ENCODE measurements at places on chromosomes 13 and 19.

DNA sequence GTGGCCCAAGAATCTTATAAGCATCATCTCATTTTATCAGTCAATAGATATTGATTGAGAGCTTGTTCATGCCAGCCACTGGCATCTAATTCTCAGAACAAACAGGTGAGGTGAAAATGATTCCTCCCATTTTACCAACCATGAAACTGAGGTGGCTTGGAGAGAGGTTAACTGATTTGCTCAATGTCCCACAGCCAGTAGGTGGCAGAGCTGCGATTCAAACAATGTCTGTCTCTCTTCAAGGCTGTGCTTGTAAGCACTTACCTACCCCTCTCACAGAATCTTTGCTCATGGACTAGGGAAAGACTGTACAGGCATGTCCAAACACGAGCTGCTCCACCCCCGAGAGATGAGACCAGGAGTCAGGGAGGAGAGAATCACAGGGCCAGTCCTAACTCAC, 21.5 kb upstream of the GSX1 start:
- no peak for DNase-seq

- DNase-seq = no peak
These were observed 8.7 kb downstream of the SIRT6 start for GRCh38 chr19:4173479-4174212.

- DNase-seq = no peak
These were observed 209.6 kb downstream of the ATP8A2 start for GRCh38 chr13:25581351-25581750.

DNA sequence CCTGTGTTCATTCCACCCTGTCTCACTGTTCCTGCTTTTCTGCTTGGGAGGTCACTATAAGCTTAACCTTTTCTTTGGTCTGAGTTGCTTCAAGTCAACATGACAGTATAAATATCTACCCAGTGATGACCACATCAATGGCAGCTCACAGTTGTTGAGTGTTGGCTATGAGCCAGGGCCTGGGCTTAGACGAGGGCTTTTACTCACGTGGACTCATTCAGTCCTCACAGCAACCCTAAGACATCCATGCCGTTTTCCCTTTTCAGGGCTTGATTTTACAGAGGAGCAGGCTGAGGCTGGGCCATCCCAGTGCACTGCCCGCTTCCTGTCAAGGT, 10.2 kb upstream of the CCDC97 start:
- DNase-seq = no peak

GRCh38 chr19:17469092-17469480, 1.2 kb upstream of the SLC27A1 start:
- no peak for DNase-seq

DNA sequence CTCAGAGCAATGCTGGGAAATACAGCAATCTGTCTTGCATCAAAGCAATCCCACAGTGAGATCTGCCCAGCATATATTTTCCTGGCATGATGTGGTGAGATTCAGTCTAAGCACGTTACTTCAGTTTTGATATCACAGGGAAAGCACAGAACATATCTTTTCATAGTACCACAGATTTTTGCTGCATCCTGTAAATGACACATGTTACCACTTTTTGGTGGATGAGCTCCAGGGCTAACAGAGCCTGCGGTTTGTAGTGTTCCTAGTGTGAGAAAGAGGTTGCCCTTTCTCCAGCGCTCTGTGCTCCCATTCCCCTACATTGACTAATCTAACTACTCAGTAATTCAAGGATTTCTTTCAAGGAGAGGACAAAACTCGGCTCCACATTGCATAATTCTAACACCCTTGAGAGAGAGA, 409.0 kb downstream of the GPC6 start:
- DNase-seq = no peak

GRCh38 chr13:91313103-91313502, 34.4 kb upstream of the MIR17HG start:
- DNase-seq = no peak

DNA sequence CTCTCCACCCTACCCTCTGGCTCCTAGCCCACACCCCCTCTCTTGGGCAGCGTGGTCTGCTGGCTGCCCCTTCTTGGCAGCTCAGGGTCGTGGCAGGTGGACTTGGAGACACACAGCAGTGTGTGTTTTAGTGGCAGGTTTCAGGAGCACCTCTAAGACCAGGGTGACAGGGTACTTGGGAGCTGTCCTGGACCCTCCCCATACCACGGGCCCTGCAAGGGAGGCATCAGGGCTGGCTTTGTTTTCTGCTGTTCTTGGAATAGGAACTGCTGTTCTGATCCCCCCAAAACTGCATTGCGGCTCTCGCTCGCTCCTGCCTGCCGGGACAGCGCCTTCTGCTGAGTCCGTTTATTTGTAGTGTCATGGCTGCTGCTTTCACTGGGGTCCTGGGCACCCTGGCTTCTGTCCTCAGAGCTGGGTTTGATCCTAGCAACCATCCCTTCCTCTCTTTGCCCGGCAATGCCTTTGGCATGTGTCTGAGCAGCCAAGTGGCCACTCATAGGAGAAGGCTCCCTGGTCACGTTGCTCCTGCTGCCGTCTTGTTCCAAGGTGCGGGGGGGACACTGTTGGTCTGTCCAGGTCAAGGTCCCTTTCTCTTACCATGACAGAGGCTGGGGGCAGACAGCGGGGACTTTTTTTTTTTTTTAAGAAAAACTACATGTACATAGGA, 12.1 kb downstream of the COMP start:
- DNase-seq = no peak

- no peak for DNase-seq
These were observed 33.2 kb downstream of the EFNA2 start for GRCh38 chr19:1318678-1319471.

GRCh38 chr13:114134111-114134943, 1.9 kb upstream of the RASA3 start:
- DNase-seq = no peak

DNA sequence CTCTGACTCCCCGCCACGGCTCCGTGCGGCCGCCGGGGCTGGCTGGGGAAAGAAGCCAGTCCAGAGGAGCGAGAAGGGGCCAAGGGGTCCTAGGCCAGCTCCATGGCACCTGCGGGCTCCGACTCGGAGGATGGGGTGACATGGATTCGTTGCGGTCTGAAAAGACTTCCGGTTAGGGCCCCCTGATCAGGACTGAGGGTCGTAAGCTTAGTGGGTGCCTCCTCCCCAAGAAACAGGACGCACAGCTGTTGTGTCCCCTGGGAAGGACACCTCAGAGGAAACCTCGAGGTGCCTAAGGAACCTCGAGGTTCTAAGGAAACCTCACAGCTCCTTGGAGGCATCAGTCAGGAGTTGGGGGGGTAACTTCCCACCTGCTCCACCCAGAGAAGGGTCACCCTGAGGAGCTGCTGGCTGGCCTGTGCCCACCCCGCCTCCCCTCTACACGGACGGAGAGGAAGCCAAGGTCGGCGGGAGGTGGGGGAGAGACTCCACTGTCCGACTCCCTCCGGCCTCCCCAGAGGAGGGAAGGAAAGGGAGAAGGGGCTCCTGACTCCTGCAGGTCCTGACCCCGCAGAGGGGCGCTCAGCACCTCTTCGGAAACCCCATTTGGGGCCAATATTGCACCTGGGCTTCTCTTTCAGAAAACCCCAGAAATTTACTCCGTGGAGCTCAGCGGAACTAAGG, 855 bp downstream of the ATP12A start:
- DNase-seq = no peak

GRCh38 chr13:83547043-83547442, 335.2 kb downstream of the SLITRK1 start:
- DNase-seq = no peak

DNA sequence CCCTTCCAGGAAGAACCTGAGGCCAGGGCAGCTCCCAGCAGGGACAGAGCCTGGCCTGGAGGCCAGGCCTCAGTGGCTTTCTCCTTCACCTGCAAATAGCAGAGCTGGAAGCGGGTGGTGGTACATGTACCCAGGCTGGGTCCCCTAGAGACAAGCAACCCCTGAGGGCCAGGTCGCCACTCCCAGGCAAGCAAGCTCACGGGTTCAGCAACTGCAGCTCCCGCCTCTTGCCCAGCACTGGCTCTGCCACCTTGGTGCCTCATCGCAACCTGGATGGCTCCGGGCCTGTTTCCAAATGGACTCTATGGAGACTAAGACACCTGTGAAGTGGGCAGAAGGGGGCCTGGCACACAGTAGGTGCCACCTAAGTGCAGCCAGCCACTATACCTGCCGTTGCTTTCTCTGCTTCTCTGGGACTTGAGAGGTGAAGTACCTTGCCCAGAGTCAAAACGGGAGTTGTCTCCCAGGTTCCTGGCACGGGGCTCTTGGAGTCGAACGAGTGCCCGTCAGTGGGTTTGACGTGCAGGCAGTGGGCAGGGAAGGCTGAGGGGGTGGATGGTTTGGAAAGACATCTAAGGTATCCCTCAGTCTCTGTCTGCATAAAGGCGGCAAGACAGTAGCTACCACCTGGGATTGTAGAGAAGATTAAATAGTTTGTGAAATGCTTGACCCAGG, 2.4 kb upstream of the PLPP2 start:
- no peak for DNase-seq

- DNase-seq = no peak
These were observed 429.1 kb downstream of the ITGBL1 start for GRCh38 chr13:101881593-101881992.

GRCh38 chr19:17778251-17778967, 16.5 kb upstream of the B3GNT3 start:
- peak; percentile 55 for DNase-seq

- no peak for DNase-seq
These were observed 27.0 kb upstream of the F2RL3 start for GRCh38 chr19:16861834-16862233.

GRCh38 chr13:40351537-40352379, 314.7 kb downstream of the FOXO1 start:
- no peak for DNase-seq

GRCh38 chr13:23856008-23856750, 33.0 kb downstream of the MIPEP start:
- DNase-seq = no peak

DNA sequence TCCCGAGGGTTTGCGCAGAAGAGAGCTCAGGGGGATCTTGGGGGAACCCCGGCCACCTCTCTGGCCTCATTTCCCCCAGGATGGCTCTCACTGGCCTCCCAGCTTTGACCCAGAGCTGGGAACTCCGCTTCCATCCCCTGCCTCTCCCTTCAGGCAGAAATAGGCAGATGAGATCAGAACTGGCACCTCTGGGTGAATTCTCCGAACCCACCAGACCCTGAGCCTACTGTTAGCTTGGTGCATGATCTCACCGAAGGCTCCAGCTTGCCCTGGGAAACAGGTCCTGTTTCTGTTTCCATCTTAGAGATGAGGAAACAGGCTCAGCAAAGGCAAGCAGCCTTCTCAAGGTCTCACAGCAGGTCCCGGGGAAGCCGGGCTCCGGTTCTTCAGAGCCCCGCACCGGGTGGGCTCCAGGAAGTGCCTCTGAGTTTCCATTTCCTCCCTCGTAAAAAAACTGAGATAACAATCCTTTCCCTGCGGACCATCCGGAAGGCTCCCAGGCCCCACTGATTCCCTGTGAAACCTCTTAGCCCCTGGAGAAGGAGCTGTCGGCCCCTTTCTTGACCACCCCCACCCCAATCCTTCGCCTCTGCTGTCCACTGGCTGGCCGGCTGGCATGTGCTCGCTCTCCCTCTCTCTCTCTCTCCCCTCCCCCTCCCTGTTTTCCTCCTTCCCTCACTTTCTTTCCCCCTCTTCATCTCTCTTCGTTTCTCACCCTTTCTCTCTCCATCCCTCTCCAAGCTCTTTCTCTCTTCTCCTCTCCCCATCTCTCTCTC, 2.1 kb downstream of the NECTIN2 start:
- DNase-seq = no peak

DNA sequence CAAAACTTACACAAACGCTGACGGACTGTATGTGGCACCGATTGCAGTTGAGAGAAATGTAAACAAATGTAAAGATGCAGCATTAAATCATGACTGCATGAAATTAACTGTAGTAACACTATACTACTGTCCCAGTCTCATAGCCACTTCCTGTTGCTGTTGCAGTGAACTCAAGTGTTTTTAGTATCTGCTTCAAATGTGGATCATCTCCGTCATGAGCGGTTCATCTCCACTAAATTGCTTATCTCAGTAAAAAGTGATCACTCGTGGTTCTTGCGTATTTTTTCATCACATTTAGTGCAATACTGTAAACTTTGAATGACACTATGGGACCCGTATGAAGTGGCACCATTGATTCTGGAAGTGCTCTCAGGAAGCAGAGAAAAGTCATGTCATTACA, 60.3 kb upstream of the RNF113B start:
- DNase-seq = no peak

DNA sequence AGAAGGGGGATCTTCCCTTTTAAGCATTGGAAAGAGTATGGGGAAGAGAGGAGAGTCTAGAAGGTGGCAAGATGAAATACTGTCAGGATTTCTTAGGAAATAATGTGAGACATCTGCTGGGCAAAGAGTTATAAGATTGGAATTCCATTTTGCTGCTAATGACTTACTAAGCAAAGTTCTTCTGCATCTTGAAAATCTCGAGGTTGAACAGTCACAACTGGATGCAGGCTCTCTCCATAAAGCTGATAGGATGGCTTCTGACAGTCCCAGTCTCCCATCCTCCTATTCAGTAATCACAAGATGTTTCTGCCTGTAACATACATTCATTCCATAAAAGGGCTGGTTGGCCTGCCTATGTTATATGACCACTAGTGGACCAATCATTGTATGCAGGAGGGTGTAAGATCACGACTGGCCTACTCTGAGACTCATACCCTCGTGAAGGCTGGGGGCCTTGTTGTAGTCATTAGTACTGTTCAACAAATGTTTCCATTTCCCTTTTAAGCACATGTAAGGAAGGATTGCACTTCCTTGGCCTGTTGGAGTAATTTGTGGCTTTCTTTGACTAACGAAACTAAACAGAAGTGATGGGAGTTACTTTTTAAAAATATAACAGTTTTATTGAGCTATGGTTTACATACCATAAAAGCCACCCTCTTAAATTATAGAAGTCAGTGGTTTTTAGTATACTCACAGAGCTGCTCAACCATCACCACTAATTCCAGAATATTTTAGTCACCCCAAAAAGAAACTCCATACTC, 45.0 kb upstream of the TDRD3 start:
- DNase-seq = no peak

- DNase-seq = no peak
These were observed 12.0 kb downstream of the COQ8B start for GRCh38 chr19:40704491-40705361.

DNA sequence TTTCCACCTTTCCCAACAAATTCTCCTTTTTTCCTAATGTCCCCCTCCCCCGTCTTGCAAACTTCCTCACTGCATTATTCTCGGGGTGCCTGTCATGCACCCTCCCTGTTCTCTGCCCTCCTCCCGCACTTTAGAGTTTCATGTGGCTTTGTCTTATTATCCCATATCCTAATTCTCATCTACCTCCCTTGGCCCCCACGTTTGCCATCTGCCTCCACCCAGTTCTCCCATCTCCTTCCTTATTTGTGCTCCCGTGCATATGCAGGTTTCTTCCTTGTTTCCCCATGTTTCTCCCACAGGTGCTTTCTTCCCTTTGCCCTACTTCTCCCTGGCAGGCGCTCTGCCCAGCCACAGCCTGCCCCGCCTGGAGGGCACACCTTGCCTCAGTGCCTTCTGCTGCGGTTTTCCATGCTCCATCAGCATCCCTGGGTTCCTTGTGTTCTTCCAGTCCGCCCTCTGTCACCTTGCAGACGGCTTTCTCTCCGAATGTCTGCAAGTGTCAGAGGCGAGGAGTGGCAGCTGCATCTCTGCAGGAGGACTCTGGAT, 1.5 kb downstream of the SPATA13 start:
- no peak for DNase-seq

Measured in stimulated activated CD4-positive, alpha-beta T cell treated with anti-CD3 and anti-CD28 coated beads, Interleukin-4, amount 100 ng/mL, for 48 hours (primary cell).